Activated CD4-positive, alpha-beta memory T cell treated with anti-CD3 and anti-CD28 coated beads, Interleukin-2, amount 10 ng/mL, durations not matched to agents 7 days and 5 days (primary cell): ENCODE measurements at places on chromosomes 12 and 14. TPM values are rescaled to one million over a fixed set of nuclear protein-coding genes. Genes with fewer than 3 reads are reported as not detected.

SALL2 gene
- total RNA-seq = 1.5 TPM

HSPB8 gene
- total RNA-seq = not detected

SLC17A8 gene
- total RNA-seq = not detected

TRPV4 gene
- not detected for total RNA-seq

- DNase-seq = no peak
Observed at GRCh38 chr12:100927826-100928225, 133.2 kb downstream of the ANO4 start.

DNA sequence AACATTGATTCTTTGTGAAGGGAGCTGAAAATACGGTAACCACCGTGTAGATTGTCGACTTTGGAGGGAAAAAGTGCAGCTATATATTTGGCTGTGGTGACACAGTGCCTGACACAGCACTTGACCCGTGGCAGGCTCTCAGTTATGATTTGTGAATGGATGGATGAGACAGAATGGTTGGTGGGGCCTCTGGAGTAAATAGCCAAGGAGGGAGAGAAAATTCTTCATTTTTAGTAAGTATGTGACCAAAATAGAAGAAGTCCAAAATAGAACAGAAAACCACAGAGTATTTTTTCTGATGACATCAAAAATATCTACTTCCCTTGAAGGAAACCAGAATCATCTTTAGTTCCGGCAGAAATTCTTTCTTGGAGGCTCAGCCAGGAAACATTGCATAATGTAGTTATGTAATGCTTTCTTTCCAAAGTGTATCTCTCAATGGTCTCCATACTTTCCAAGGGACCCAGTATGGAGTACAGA lies 82.0 kb upstream of the WSCD2 start:
- no peak for DNase-seq

DNA sequence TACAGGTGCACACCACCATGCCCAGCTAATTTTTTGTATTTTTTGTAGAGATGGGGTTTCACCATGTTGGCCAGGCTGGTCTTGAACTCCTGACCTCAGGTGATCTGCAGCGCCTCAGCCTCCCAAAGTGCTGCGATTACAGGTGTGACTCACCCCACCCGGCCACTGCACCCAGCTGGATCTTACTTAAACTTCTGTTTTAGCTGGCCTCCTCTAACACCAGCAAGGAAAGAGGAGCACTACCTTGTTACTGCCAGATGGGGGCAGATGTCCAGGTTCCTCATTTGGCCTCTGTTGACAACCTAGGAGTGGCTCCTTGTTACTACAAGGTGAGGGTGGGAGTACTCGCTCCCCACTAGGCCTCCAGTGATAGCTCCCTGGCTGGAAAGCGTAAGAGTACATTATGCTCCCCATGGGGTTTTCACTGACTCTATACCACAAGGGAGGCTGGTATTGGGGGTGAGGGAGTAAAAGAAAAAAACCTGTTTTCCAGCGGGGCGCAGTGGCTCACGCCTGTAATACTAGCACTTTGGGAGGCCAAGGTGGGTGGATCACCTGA lies 13.2 kb upstream of the ARF6 start:
- peak; percentile 76 for DNase-seq

DNA sequence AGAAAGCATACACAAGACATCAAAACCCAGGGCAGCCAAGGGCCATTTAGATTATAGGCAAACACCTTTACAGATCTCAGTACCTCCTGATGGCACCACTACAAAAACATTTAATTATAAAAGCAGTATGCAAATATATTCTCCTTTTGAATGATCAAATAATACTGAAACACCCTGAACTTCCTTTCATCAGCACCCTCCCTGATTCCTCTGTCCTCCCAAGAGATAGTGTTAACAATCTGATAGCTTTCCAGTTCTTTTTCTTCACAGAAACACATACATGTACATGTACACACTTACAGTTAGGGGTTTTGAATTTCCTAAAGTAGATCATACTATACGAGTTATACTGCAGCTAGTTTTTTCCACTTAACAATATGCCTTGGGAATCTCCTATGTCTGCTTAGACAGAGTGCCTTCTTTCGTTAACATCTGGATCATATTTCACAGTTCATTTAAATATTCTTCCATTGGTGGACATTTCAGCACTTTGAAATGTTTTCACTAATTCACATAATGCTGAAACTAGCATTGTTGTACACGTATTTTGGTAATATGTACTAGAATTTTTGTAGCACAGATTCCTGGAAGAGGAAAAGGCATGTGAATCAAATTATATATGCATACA lies 35.2 kb downstream of the TDG start:
- DNase-seq = no peak

DNA sequence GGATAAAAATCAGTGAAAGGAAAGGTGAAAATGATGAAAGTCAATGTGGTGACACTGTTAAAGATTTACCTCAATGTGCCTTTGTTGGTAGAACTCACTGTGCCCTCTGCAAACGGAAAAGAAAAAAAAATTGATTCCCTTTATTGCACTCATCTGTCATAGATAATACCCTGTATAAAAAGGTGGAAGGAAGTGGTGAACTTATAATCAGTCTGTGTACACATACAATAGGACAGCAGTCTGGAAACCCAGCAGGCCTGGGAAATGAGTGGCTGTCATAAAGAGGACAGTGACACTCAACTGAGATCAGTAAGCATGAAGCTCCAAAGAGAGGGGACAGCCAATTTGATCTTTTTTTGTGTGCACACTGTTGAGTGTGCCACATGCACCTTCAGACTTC lies 364.7 kb downstream of the NOVA1 start:
- no peak for DNase-seq

DNA sequence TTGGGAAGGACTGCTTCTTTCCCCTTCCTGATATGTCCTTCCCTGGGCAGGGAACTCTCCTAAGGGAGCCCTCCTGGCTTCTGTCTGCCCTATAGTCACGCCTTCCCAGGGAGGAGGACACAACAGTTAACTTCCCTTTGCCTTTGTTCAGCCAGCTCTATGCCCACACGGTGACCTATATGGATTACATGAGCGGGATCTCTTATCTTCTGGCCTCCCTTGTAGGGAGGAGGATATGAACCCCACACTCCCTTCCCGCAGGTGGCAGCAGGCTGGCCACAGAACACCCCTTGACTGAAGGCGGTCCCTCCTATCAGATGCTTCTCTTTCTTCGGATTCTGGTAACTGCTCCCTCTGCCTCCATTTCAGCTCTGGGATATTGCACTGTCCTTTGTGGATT lies 135.6 kb upstream of the MAX start:
- DNase-seq = no peak

- DNase-seq = no peak
Observed at GRCh38 chr14:29821661-29822429, 105.8 kb downstream of the PRKD1 start.

- no peak for DNase-seq
Observed at GRCh38 chr14:89933002-89933401, 21.5 kb downstream of the EFCAB11 start.

GRCh38 chr12:80325167-80325959 lies 118.7 kb upstream of the PTPRQ start:
- no peak for DNase-seq

DNA sequence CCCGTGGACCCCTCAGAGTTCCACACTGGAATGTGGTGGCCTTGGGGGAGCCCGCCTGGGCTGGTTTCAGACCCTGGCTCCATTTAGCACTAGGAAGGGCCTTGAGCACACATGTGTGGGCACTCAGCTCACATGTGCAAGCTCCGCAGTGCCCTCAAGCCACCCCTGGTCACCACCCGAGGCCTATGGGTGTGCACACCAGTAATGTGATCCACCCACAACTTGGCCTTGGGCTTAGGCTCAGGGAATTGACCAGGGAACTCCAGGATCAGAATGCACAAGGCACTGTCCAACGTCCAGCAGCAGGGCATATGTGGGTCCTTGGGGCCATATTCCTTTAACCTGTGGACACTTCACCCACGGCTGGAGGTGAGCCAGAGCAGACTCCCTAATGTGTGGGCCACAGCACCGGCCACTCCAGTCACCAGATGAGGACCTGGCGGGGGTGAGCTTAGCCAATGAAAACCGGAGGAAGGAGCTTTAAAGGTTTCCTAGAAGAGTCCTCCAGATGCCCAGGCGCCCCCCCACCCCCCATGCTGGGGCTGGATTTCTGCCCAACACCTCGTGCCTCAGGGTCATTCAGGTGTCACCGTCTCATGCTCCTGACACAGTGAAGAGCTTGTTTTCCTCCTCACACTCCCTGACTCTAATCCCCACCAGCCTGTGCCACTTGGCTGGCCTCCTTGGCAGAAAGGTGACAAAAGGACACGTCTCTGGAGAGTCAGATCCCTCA lies 209.2 kb downstream of the ZFP36L1 start:
- DNase-seq = no peak

DNA sequence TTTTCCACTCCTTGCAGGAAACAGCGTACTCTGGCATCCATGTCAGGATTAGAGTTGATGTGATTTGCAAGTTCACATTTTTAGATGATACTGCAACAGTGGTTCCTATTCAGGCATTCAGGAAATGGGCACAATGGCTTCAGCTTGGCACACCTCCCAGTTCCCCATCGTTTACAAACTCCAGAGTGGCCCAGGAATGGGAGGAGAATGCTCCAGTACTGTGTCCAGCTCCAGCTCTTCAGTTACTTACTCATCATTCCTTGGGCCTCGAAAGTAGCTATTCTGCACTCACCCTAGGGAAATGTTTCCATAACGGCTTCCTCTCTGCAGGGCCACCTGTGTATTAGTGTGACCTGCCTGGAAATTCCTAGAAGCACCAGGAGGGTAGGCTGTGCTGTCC lies 239.7 kb upstream of the RGS6 start:
- DNase-seq = no peak

DNA sequence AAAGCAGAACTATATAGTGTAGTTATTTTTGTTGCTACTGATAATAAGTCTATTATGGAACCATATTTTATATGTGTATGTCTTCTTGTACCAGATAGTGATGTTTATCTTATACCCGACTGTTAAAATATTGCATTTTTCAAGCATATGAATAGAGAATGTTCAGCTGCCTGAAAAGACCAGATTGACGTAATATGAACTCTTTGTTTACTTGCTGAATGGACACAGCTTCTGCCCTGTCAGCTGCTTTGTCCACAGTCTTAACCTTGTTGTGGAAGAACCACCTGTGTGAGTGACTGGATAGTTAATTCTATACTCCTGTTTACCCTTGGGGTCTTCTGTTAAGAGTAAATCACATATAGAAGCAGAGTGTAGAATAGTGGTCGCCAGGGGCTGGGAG lies 109.3 kb downstream of the LGR5 start:
- no peak for DNase-seq

- DNase-seq = no peak
Observed at GRCh38 chr12:120592121-120593049, 11.2 kb upstream of the POP5 start.

- no peak for DNase-seq
Observed at GRCh38 chr14:68871392-68871791, 78.5 kb upstream of the ZFP36L1 start.
